WERI-Rb-1 (cell line): ENCODE measurements at places on chromosomes 11 and 22.

DNA sequence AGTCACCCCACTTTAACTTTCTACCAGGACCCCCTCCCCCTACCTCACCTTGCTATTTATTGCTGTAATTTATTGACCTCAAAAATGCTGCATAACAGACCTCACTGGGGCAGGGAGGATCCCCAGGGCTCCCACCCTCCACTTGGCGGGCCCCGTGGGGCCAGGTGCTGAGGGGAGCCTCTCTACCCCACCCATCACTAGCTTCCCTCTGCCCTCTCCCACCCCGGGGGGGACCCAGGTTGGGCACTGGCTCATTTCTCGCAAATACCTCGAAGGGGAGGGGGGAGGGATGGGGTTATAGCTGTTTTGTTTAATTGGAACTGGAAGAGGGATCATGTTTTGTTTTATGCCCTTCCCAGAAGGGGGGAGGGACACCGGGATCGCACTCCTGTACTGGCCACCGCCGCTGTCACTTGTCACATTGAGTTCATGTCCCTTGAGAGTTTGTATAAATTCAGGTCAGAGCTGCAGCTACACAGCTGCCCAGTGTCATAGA is 16.3 kb upstream of the TMEM191C start:
- no peak for DNase-seq

DNA sequence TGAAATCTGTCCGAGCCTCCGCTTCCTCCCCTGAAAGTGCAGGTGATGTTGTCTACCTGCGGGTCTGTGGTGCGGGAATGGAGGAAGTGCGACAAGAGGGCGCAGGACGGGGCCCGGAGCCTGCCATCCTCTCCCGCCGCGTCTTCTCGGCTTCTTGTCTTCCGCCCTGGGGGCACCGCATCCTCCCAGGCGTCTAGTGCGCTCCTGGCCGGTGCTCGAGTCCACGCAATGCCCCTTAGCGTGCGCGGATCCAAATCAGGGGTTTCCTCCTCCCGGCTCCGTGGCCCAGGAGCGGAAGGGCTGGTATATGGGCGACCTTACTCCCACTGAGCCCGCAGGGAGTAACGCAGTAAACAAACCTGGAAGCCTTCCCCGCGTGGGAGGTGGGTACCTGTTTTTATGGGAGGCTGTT is 405 bp downstream of the SFI1 start:
- no peak for DNase-seq

DNA sequence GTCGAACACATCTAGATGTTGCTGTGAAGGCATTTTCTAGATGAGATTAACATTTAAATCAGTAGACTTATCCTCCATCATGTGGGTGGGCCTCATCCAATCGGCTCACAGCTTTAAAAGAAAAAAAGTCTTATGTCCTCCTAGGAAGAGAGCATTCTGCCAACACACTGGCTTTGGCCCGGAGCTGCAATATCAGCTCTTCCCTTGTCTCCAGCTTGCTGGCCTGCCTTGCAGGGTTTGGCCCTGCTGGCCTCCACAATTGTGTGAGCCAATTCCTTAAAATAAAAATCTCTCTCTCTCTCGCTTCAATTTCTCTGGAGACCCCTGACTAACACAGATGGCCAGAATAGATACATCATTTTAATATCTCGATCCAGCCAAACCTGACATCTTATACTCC is 13.1 kb upstream of the ABCC8 start:
- no peak for DNase-seq

GRCh38 chr11:102383839-102384238 is 36.8 kb downstream of the BIRC2 start:
- no peak for DNase-seq

DNA sequence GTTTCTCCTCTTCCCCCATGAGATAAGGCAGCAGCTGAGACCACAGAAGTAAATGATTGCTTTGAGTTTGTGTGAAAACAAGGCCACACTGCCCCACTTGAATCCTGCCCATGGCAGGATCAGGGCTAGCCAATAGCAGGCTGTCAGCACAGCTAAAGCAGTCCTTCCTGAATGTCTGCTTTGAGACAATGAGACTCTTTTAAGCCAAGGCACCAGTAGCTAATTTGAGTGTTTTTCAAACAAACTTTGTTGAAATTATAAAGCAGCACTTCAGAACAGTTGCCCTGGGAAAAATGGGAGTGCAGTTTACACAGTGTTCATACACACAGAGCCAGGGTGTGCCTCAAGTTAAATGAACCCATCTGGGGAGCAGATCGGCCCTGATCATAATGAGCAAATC is 103.5 kb upstream of the OR5AK2 start:
- no peak for DNase-seq

- no peak for DNase-seq
Observed at GRCh38 chr11:46498179-46498578, 95.6 kb downstream of the AMBRA1 start.

DNA sequence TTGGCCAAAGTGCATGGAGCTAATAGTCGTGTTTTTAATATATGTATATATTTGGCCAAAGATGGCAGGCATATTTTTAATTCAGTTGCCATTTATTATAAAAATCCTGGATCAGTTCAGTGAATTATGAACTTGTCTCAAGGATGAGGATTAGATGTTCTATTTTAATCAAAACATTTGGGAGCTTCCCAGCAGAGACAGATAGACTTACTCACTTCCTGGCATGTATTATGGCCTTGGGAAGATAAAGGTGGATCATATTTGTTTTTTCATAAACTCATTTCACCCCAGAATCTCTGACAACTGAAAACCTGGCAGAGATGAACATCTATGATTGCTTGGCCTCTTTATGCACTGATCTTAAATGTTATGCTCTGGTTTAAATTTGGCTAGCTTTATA is 148.8 kb downstream of the NCAM1 start:
- DNase-seq: no peak

GRCh38 chr11:62127941-62128770 is 4.3 kb downstream of the INCENP start:
- no peak for DNase-seq

DNA sequence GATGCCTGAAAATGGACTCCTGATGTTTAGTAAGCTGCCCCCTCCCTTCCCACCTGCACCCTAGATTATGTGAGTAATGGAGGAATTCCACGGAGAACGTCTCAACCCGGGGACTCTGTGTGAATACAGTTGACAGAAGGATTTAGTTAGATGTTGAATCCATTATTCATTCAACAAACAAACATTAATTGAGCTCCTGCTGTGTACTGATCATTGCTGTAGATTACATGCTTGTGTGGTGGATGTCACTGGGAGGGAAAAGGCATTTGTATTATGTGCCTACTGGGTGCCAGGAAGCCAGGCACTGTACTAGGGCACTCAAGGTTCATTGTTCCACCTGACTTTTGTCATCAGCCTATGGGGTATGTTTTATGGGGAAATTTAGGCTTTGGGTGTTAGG is 22.9 kb upstream of the CRYBB3 start:
- no peak for DNase-seq

GRCh38 chr22:23086787-23087186 is 16.5 kb downstream of the GNAZ start:
- DNase-seq: no peak

DNA sequence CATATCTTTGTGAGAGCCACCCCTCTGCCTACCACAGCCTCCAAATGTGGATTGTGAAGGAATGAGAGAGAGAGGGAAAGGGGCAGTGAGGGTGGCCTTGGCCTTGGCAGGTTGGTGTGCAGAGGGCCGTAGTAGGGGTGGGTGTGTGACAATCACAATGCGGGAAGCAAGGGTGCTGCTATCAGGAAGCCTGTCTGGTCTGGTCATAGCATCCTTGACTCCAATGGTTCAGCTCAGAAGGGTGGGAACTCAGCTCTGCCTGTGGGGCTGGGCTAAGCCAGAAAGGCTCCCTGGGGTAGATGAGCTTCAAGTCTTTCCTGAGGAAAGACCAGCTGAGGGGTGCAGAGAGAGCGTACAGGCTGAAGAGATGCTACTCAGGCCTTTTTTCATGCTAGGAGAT is 72.7 kb downstream of the RRM1 start:
- no peak for DNase-seq

DNA sequence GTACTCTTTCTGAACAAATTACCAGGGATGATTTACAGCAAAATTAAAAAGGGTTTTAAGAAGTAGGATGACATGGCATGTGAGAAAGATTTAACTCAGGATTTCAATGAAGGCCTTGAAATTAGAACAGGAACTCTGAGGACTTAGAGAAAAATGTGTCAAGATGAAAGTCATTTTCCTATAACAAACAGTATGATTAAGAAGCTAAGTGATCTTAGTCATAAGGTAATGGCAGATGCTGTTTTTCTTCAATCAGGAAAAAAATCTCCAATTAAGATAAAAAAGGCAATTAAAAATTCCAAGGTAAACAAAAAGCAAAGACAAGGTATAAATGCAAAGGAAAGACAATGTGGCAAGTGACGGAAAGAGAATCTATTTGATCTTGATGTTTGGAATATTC is 73.5 kb downstream of the GAB2 start:
- no peak for DNase-seq

DNA sequence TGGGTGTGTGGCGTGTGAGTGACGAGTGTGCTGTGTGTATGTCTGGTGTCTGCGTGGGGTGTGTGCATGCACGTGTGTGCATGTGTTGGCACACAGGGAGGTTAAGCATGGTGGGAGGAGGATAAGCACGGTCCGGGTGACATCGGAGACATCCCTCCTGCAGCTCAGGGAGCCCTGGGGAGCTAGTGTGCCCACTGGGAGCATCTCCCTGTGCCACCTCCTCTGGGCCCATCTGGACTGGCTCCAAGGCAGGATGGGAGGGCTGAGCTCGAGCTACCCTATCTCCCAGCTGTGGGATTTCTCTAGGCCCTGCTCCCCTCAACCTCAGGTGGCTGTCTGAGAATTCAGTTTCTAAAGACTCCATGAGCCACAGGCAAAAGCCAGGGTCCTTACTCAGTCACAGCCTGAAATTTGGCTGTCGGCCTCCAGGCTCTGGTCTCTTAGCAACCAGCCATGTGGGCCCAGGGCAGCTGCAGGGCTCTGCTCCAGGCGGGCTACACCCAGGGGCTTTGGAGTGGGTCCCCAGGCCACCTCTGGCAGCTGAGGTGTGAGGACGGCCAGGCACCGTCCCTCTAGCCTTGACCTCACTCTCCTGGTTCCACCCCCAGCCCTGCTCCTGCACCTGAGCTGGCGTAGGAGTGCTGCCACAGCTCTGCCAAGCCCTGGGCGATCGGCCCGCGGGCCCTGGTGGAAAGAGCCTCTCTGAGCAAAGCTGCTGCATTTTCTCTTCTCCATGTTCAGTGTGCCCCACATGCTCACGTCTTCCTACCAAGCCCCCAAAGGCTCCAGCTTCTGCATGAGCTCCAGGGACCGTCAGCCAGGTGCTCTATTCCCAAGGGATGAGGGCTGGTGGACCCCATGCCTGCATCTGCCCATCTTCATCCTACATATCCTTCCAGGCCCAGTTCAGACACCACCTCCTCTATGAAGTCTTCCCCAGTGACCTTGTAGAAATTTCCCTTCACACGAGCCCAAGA is 39.7 kb downstream of the RTL6 start:
- DNase-seq: no peak

- no peak for DNase-seq
Observed at GRCh38 chr11:11588891-11589290, 32.9 kb downstream of the GALNT18 start.
